ENCODE measurements at places on chromosomes 3 and 15.

DNA sequence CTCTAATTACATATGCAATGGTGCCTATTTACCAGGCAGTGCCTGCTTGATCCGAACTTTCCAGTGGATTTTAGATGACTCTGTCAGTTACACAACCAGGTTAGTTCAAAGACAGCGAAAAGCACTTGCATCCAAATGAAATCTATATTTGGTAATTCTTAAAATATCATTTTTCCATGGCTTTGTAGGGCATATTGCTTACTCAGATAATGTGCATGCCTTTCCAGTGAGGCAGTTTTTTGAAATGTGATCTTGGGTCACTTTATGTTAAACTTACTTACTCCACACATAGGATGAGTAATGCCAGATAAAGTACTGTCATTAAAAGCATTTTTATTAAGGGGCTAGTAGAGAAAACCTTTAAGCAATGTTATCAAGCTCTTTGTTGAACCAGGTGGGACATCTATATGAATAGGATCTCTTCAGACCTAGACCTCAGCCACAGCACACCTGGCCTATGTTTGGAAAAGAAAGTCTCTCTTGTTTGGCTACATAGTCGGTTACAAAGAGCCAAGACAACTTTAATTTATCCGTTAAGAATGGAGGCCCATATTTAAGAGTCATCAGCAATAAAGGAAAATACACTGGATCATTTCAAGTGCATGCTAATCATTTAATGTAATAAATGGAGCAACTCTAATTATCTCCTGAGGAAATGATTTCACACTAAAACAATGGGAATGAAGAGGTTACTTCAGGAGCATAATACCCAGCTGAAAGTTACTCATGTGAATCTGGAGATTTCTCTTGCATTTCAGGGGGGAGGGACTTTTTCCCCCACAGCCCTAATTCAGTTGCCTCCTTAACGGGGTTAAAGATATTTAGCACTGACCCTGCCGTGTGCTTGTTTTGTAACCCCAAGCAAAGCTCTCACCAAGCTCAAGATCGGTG is 56.3 kb upstream of the TMCO5A start:
- DNase-seq: no peak

GRCh38 chr15:50009634-50010033 is 109.4 kb downstream of the ATP8B4 start:
- no peak for DNase-seq

- DNase-seq: no peak
Measured at GRCh38 chr3:196268284-196269163, 19.0 kb downstream of the PCYT1A start.

- DNase-seq: no peak
Measured at GRCh38 chr3:8954938-8955763, 8.1 kb downstream of the RAD18 start.

GRCh38 chr3:64530434-64531049 is 157.3 kb downstream of the ADAMTS9 start:
- no peak for DNase-seq

DNA sequence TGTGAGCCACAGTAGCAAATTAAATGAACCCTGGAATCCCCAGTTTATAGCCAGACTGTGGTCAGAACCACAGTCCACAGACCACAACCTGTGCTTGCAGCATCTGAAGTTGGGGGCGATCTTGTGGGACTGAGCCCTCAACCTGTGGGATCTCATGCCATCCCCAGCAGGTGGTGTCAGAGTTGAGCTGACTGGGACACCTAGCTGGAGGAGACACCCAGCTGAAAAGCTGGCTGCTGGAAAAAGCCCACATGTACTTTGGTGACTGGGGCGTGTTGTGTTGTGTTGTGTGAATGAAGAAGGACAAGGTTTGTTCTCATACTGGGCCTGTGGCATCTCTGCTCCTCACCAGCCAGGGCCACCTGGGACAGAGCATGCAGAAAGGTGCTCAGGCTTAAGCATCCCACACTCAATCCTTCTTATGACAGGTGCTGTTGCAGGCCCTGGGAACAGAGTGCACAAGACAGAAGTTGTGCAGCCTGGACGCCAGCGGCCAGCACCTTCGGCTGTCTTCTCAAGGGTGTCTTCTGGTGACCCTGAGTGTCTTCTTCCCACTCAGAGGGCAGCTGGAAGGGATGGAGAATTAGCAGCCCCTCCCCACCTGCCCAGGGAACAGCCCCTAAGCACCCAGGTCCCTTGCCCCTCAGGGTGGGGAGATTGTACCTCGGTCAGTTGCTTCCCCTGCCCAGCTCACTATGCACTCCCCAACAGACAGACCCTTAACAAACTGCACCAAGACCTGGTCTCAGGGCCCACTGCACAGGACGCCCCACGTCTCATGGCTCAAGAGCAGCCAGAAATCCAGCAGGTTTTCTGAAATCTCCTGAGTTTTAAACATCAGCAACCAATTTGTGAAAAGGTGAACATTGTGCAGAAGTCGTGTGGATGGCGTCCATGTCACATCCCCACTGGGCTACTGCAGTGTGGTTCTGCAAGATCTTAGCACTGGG is 2.2 kb upstream of the UROC1 start:
- no peak for DNase-seq

DNA sequence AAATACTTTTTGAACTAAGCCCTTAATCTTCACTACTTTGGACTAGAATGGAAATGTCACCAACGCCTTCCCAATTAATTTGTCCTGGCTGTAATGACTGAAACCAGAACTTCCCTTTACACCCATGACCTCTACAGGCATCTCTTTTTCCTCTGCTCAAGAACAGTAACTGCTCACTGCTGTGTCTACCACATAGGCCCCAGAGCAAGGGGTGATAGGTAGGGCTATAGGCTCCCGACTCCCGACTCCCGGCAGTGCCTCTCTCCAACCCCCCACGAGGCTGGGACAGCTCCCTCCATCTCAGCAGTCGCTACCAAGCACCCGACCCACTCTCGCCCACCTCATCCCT is 384 bp upstream of the LEKR1 start:
- DNase-seq: no peak

DNA sequence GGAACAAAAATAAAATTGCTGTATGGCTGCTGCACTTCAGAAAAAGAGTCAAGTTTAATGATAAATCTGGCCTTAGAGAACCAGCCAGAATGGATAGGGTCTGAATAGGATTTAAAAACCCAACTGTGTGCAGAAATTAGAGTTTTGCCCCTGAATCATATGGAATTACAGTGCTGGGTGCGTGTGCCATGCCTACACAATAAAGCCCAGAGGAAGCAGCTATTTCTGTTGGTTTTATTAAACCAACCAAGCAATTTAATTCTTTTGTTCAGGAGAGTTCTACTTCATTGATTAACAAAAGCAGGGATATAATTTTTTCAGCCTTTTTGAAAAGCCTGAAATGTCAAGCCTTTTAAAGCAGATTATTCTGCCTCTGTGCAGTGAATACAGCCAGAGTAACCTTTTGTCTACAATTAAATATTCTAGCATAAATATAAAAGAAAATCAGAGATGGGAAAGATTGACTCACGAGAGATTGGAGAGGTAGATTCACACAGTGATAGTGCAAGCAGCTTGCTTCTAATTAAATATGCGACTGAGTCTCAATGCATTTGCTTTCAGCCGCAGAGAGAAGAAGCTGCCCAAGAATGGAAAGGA is 66.7 kb upstream of the DNAJC19 start:
- DNase-seq: no peak

- no peak for DNase-seq
Measured at GRCh38 chr3:112829046-112829445, 17.6 kb downstream of the CD200R1L start.

DNA sequence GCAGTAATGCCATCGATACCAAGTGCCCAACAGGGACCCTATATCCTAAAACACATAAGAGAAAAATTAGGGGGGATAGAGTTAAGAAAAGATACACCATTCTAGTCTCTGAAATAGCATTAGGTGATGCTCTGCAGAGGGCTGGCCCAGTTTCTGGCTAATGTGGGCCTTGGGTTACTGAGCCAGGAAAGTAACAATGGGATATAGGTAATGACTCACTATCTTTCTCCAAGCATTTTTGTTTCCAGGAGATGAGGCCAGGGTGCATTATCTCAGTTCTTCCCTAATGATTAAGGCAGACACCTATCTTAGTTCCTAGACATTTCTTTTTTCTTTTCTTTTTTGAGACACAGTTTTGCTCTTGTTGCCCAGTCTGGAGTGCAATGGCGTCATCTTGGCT is 50.0 kb downstream of the PRKAR2A start:
- DNase-seq: no peak

DNA sequence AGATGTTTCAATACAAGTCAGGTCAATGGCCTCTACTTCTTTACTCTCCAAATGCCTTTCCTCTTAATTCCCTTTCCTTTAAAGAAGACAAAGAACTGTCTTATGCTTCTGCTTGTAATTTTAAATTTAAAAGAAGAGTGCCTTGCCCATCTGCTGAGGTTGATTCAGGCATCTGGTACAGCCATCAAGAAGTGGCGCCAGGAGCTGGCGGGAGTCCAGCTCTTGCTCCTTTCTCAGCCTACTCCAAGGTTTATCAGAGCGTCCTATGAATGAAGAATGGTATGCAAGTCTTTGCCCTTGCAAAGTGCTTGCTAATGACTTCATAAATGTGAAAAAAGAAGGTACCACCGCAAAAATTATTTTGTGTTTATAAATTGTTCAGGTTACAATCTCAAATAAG is 294.6 kb upstream of the TGFBR2 start:
- no peak for DNase-seq

DNA sequence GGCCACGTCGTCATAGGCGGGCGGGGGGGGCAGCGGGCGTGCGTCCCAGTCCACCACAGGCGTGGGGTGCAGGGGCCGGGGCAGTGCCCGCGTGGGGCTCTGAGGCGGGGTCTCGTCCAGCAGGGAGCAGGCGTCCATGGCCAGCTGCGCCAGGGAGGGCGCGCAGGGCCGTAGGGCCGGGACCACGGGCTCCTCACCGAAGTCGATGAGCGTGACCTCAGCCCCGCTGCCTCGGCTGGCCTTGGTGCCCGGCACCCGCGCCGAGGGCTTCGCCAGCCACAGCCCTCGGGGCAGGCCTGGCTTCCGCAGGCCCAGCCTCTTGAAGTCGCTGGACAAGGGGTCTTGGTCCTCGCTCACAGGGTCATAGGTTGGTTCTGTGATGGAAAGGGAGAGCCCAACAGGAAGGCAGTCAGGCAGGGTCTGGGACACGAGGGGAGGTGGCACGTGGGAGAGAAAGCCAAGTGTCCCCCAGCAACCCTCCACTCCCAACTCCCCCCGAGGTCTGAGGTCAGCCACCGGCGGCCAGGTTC is 40.0 kb downstream of the TNK2 start:
- no peak for DNase-seq

- DNase-seq: no peak
Measured at GRCh38 chr3:132503559-132503958, 86.3 kb downstream of the DNAJC13 start.

GRCh38 chr15:38215707-38216106 is 36.9 kb upstream of the SPRED1 start:
- DNase-seq: no peak
